ENCODE measurements at places on chromosomes 7 and 10. TPM values are rescaled to one million over a fixed set of nuclear protein-coding genes. Genes with fewer than 3 reads are reported as not detected.

GRCh38 chr7:3922175-3922635 lies 621.2 kb downstream of the SDK1 start:
- no peak overlapping the region for H3K4me3 ChIP-seq
- no peaks in the 10 kb centered on the region for H3K27me3 ChIP-seq
- DNase-seq = peak; percentile 78

DNA sequence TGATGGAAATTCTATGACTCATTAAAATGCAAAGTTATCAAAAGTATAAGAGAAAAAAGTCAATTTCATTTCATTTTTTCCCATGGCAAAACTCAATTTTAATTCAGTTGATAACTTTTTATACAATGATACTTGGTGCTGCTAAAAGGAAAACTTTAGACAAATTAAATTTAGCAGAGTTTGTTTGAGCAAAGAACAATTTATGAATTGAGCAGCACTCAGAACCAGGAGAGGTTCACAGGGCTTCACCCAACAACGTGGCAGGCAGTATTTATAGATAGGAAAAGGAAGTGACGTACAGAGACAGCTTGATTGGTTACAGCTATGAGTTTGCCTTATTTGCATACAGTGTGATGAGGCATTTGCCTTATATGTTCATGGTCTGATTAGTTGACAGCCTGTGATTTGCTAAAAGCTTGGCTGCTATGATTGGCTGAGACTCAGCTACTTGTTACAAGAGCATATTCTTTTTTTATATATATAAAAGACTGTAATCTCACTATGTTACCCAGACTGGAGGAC lies 157.2 kb upstream of the CELF2 start:
- no peak overlapping the region for H3K4me3 ChIP-seq
- no peaks in the 10 kb centered on the region for H3K27me3 ChIP-seq
- H3K36me3 ChIP-seq = no peaks in the 10 kb centered on the region
- H3K4me1 ChIP-seq = no peaks in the 10 kb centered on the region
- H3K27ac ChIP-seq = no peak overlapping the region

- H3K27ac ChIP-seq = no peak overlapping the region
- H3K4me3 ChIP-seq = no peak overlapping the region
- H3K36me3 ChIP-seq = no peaks in the 10 kb centered on the region
- H3K27me3 ChIP-seq = no peaks in the 10 kb centered on the region
- no peaks in the 10 kb centered on the region for H3K4me1 ChIP-seq
Measured at GRCh38 chr7:124893140-124893827, 36.3 kb downstream of the POT1 start.

DNA sequence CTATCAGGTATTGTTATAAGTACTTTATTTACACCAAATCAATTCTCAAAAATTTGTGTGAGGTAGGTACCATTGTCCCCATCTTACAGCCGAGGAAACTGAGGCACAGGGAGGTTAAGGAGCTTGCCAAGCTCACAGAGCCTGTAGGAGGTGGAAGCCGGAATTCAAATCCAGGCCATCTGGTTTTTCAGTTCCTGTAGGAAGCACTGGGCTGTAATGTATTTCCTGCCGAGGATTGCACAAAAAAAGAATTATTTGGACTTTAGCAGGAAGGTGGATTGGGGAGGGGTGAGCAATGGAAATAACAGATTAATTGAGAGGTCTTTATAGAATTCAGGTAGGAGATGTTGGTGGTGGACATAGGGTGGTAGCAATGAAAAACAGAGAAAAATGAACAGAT lies 315.3 kb upstream of the AUTS2 start:
- H3K27ac ChIP-seq = no peak overlapping the region
- no peak for DNase-seq
- no peaks in the 10 kb centered on the region for H3K36me3 ChIP-seq
- H3K4me3 ChIP-seq = no peak overlapping the region

DNA sequence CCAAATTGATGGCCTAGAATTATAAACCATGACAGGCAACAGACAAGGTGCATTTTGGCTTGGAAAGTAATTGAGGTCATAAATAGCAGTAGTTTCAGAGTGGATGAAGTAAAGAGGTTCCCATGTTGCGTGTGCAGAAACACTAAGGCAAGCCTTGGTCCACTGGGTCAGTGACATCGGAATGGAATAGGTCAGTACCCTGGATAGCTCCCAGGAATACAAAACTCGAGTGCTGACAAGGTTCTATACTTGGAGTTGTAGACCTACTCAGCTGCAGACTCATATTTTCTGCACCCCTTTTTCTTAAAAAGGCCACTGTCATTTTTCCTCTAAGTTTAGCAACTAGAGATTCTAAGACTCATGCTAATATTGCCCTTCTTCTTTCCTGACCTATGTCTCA lies 132.8 kb downstream of the DYNC1I1 start:
- H3K27ac ChIP-seq = no peak overlapping the region
- H3K4me1 ChIP-seq = no peaks in the 10 kb centered on the region
- no peaks in the 10 kb centered on the region for H3K36me3 ChIP-seq
- DNase-seq = no peak
- peaks cover 6% of the 10 kb centered on the region for H3K27me3 ChIP-seq

- no peaks in the 10 kb centered on the region for H3K27me3 ChIP-seq
- no peak overlapping the region for H3K4me3 ChIP-seq
- H3K4me1 ChIP-seq = no peaks in the 10 kb centered on the region
- no peaks in the 10 kb centered on the region for H3K36me3 ChIP-seq
- no peak for DNase-seq
Measured at GRCh38 chr10:25934621-25935139, 651 bp downstream of the MYO3A start.

DNA sequence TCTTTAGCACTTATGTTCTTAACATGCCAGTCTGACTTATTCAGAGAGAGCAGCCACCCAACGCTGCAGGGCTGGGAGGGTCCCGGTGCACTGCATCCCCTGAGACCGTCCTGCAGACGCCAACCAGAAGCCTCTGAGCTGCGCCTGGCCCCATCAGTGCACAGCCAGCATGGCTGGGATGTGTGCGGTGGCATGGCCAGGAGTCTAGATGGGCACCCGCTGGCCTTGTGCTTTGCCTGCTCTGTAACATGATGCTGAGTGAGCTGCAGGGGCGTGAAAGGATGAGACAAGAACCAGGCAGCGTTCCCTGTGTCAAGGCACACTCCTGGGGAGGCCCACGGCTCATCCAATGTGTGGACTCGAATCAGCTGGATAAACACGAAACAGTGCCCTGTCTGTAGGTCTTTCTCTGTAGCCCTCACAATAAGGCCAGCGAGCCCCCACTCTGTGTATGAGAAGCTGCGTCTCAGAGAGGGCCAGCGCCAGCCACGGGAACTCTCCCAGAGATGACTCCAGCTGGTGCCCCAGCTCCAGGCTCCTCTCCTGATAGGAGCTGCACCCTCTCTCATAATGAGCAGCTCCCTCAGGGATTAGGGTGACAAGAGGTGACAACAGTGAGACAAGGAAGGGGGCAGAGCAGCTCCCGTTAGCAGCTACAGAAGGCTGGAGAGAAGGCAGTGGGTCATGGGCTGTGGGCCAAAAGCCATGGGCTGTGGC lies 96.8 kb downstream of the TNS3 start:
- H3K27ac ChIP-seq = no peak overlapping the region
- no peak for DNase-seq
- H3K36me3 ChIP-seq = no peaks in the 10 kb centered on the region
- H3K27me3 ChIP-seq = no peaks in the 10 kb centered on the region
- peaks cover 16% of the 10 kb centered on the region for H3K4me1 ChIP-seq
- no peak overlapping the region for H3K4me3 ChIP-seq

- no peak overlapping the region for H3K4me3 ChIP-seq
- peaks cover 2% of the 10 kb centered on the region for H3K27me3 ChIP-seq
- no peaks in the 10 kb centered on the region for H3K36me3 ChIP-seq
- DNase-seq = no peak
- no peak overlapping the region for H3K27ac ChIP-seq
Measured at GRCh38 chr7:44960011-44960580, 18.7 kb downstream of the MYO1G start.

- H3K36me3 ChIP-seq = no peaks in the 10 kb centered on the region
- no peaks in the 10 kb centered on the region for H3K27me3 ChIP-seq
- peaks cover 10% of the 10 kb centered on the region for H3K4me1 ChIP-seq
- H3K27ac ChIP-seq = no peak overlapping the region
- H3K4me3 ChIP-seq = no peak overlapping the region
Measured at GRCh38 chr10:128257428-128257827, 131.2 kb upstream of the MKI67 start.

DNA sequence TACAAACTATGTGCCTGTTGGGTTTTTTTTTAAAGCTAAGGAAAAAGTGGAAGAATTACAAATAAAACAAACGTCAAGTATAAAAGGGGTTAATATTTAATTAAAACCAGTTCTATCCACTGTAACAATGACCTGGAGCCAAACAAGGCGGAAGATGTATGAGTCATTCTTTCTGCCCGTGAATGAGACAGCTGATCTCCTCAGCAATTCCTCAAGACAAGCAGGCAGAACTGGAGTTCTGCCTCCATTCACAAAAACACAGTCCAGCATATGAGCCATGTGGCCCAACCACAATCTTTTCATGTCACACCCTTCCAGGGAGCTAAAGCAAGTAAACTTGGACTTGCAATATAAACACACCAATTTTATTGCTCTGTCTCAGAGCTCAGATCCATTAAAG lies 8.4 kb downstream of the ETV1 start:
- peak; percentile 90 for DNase-seq
- no peak overlapping the region for H3K4me3 ChIP-seq
- no peaks in the 10 kb centered on the region for H3K27me3 ChIP-seq
- H3K4me1 ChIP-seq = peaks cover 28% of the 10 kb centered on the region

- no peak for DNase-seq
- H3K4me3 ChIP-seq = no peak overlapping the region
- no peaks in the 10 kb centered on the region for H3K4me1 ChIP-seq
- no peaks in the 10 kb centered on the region for H3K36me3 ChIP-seq
Measured at GRCh38 chr7:146115548-146115850, 1.1 kb upstream of the CNTNAP2 start.

- H3K4me1 ChIP-seq = no peaks in the 10 kb centered on the region
- no peaks in the 10 kb centered on the region for H3K36me3 ChIP-seq
- peaks cover 11% of the 10 kb centered on the region for H3K27me3 ChIP-seq
- no peak for DNase-seq
- H3K27ac ChIP-seq = no peak overlapping the region
- no peak overlapping the region for H3K4me3 ChIP-seq
Measured at GRCh38 chr10:27794157-27794556, 48.5 kb upstream of the MKX start.

DNA sequence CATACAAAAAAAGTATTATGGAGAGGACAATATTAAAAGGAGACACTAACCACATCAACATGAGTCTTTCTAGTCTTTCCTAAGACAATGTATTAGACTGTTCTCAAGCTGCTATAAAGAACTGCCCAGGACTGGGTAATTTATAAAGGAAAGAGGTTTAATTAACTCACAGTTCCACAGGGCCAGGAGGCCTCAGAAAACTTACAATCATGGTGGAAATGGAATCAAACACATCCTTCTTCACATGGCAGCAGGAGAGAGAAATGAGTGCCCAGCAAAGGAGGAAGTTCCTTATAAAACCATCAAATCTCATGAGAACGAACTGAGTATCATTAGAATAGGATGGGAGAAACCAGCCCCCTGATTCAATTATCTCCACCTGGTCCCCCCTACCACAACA lies 25.7 kb downstream of the CACNA2D1 start:
- H3K4me3 ChIP-seq = no peak overlapping the region
- DNase-seq = no peak
- H3K4me1 ChIP-seq = no peaks in the 10 kb centered on the region

- no peak for DNase-seq
- H3K36me3 ChIP-seq = no peaks in the 10 kb centered on the region
- H3K27me3 ChIP-seq = no peaks in the 10 kb centered on the region
- peaks cover 20% of the 10 kb centered on the region for H3K4me1 ChIP-seq
Measured at GRCh38 chr10:13956826-13957225, 370.1 kb downstream of the PRPF18 start.

- H3K4me3 ChIP-seq = no peak overlapping the region
- peaks cover 10% of the 10 kb centered on the region for H3K27me3 ChIP-seq
- no peak overlapping the region for H3K27ac ChIP-seq
- DNase-seq = no peak
Measured at GRCh38 chr10:117148284-117148683, 10.2 kb upstream of the VAX1 start.

DNA sequence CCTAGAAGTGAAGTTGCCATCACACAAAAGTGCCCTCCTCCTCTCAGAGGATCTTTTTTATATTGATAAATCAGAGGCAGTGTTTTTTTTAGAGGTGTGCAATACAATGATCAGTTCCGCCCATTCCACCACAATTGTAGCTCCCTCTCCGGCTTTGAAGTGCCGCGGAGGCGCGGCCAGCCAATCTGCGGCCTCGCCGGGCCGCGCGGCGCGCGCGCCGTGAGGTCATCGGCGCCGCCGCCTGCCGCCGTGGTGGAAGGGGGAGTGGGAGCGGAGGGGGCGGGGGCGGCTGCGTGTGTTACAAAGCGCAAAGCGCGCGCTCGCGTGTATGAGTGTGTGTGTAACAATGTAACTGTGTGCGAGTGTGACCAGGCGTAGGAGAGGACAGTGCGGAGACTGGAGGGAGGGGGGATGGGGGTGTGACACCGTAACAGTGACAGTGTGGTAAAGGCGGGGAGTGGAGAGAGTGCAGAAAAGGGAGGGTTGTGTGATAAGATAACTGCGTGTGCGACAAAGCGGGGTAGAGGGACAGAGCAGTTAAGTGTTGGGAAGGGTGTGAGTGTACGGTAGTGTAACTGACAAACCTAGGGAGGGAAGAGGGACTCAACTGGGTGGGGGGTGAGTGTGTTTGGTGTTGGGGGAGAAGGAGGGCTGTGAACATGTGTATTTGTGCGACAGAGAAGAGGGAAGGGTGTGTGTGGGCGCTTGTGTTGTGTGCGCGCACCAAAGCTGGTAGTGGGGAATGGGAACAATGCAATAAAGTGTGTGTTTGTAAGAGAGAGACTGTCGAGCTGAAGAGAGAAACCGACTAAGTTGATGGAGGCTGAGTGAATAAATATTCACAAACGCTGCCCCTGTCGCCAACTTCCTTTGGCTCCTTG lies at the start of gene SP8:
Gene SP8, minus strand, starts transcription at position 108 of the 881 bp plus-strand sequence. Its CDS starts 88 bp downstream, at position 20.
- H3K4me3 ChIP-seq = peak within 1 kb of the TSS; percentile 38
- peaks cover 97% of the 10 kb centered on the region for H3K27me3 ChIP-seq
- DNase-seq = peak; percentile 51
- no peak within 1 kb of the TSS for H3K27ac ChIP-seq

DNA sequence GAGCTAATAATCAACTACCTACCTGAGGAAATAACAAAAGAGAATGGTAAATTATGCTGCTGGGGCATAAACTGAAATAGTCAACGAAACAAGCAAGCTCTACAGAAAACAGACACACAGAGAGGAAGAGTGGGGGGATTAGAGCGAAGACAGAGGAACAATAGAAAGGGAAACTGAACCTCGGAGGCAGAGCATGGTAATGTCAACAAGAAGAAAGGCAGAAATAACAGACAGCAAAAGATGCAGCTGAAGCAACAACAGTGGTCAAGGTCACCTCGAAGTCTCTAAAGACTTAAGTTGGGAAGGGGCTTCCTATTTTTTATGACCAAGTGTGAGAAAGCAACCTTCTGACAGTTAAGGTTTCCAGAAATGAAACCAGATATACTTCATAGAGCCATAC lies 177.0 kb downstream of the ZNF438 start:
- H3K36me3 ChIP-seq = no peaks in the 10 kb centered on the region
- peak; percentile 91 for DNase-seq
- no peak overlapping the region for H3K4me3 ChIP-seq
- no peaks in the 10 kb centered on the region for H3K27me3 ChIP-seq
- peak overlapping the region; percentile 30 for H3K27ac ChIP-seq
- peaks cover 46% of the 10 kb centered on the region for H3K4me1 ChIP-seq

SEMA3E gene
- total RNA-seq = not detected

FRMPD2 gene
- total RNA-seq = 0.42 TPM

MACROH2A2 gene
- not detected for total RNA-seq

CCT6A gene
- total RNA-seq = 221 TPM

Measured in endothelial cell of umbilical vein (primary cell).